ENCODE measurements at places on chromosomes 1 and 21. TPM values are rescaled to one million over a fixed set of nuclear protein-coding genes. Genes with fewer than 3 reads are reported as not detected.

Gene C1orf115
- total RNA-seq, result 22.4 TPM

Gene FCGR3B
- total RNA-seq, result 4.8 TPM

Gene ATP1B1
- 335 TPM for total RNA-seq

Gene LCE3A
- total RNA-seq, result not detected

Gene UMODL1
- not detected for total RNA-seq

Gene LRRC7
- 3.3 TPM for total RNA-seq

Gene MTMR11
- 3.5 TPM for total RNA-seq

Gene LMNA
- total RNA-seq, result 288 TPM

Gene PLA2G2F
- not detected for total RNA-seq

Gene AURKAIP1
- total RNA-seq, result 265 TPM

Gene PLEKHN1
- total RNA-seq, result not detected

Gene OR2T29
- not detected for total RNA-seq

Gene LCA5L
- total RNA-seq, result 0.46 TPM

Gene PLA2G2C
- total RNA-seq, result not detected

Gene DCST1
- total RNA-seq, result not detected

Gene IL19
- not detected for total RNA-seq
